ENCODE measurements at places on chromosomes 7 and 10. TPM values are rescaled to one million over a fixed set of nuclear protein-coding genes. Genes with fewer than 3 reads are reported as not detected.

DNA sequence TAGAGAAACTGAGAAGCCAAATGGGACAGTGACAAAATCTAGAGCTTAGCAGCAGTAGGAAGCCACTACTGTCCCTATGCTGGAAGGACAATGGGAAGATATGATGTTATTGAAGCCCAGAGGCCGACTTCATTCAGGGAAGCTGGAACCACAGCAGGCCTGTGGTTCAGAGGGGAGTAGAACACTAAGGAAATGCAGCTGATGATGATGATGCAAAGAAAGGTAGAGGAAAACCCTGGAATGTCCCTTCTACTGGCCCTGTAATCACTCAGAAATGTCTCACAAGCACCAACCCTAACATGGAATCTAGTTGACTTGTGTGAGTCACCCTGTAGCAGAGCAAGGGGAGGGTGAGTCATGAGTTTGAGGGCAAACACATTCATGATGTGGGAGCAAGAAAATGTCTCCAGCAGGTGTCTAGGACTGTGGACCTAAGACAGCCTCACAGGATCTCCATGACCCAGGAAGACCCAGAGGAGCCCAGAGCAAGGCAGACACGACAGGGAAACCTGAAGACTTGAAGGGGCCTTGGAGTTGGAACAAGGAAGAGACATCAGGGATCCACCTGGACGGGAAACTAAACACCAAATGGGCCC is 37.0 kb upstream of the LRRC17 start:
- no peak for DNase-seq

DNA sequence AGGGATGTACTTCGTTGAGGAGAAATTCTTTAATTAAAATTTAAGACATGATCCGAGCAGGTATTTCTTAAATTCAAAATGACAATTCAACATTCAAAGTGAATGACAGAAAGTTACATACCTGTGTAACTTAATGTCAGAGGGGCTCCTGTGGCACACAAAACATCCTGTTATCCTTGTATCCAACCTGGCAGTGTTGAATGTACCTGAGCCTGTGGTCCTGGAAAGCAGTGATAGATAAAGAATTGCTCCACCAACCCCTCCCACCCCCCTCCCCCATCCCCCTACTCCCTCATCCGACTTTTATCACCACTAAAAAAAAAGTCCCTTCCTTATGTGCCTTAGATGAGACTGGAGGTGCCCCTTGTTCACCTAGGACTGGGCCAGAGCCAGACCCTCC is 119.4 kb upstream of the ADCY1 start:
- no peak for DNase-seq

GRCh38 chr7:1954366-1955004 is 278.3 kb downstream of the MAD1L1 start:
- DNase-seq = no peak

GRCh38 chr7:107931740-107932515 is 40.9 kb downstream of the DLD start:
- DNase-seq = no peak

GRCh38 chr10:123649676-123650075 is 16.5 kb upstream of the GPR26 start:
- no peak for DNase-seq

TMEM229A gene
- not detected for total RNA-seq

CPA5 gene
- not detected for total RNA-seq

ZNF735 gene
- total RNA-seq = not detected
